Neural progenitor cell (in vitro differentiated cells): ENCODE measurements at places on chromosomes 2 and 18.

DNA sequence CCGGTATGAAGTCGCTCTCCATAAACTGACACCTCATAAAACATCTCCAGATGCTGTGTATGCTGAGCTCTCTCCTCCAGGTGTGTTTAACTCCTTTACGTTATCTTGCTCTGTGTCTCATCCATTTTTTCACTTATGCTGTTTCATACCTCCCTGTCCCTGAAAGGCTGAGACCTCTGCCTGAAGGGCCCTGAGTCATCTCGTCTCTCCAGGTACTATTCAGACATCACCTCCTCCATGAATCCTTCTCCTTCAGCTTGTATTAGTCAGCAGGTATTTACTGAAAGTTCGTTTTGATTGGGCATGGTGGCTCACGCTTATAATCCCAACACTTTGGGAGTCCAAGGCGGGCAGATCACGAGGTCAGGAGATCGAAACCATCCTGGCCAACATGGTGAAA is 244.5 kb upstream of the EPHA4 start:
- H3K4me3 ChIP-seq: no peak overlapping the region
- H3K27ac ChIP-seq: no peak overlapping the region
- no peaks in the 10 kb centered on the region for H3K36me3 ChIP-seq
- peaks cover 8% of the 10 kb centered on the region for H3K4me1 ChIP-seq

- H3K27ac ChIP-seq: no peak overlapping the region
- no peak for DNase-seq
- H3K4me1 ChIP-seq: no peaks in the 10 kb centered on the region
- H3K4me3 ChIP-seq: no peak overlapping the region
- H3K27me3 ChIP-seq: no peaks in the 10 kb centered on the region
- H3K36me3 ChIP-seq: no peaks in the 10 kb centered on the region
These were observed 156.8 kb downstream of the L3MBTL4 start for GRCh38 chr18:6257950-6258349.

- H3K4me1 ChIP-seq: no peaks in the 10 kb centered on the region
- H3K4me3 ChIP-seq: no peak overlapping the region
- no peaks in the 10 kb centered on the region for H3K27me3 ChIP-seq
- no peak overlapping the region for H3K27ac ChIP-seq
- DNase-seq: no peak
These were observed 1224.8 kb upstream of the ZEB2 start for GRCh38 chr2:145744541-145745386.

DNA sequence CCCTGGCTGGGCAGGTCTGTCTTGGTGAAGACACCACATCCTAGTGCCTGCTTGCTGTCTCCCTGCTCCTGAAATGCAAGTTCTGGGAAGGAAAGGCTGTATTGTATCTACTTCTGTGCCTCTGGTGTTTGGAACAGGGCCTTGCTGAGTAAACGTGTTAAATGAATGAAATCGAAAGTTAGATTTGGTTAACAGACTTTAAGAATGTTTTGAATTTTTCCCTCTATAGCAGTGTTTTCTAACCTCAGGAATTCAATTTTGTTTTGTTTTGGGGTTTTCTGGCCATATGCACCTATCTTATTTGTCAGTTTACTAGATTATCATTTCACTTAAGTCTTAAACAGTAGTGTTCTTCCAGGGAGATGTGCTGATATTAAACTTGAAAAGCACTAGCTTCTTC is 20.7 kb downstream of the FARP2 start:
- no peaks in the 10 kb centered on the region for H3K4me1 ChIP-seq
- no peaks in the 10 kb centered on the region for H3K27me3 ChIP-seq
- no peak for DNase-seq
- peaks cover 5% of the 10 kb centered on the region for H3K36me3 ChIP-seq
- no peak overlapping the region for H3K27ac ChIP-seq

DNA sequence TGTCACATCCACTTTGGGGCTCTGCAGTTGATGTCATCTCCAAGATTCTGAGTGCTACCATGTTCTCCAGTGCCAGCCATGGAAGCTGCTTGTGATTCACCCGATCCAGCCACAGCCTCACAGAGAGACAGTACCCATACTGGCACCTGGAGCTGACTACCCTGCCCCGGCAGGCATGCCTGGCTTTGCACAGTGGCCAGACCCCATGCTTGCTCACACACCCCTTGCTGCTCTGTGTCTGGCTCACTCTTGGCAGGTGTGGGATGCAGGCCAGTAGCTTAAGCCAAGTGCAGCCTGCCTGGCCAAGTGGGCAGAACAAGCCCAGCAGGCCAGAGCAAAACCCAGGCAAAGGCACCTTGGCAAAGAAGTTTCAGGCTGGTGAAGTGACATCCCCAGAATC is 828.4 kb upstream of the VRK2 start:
- no peak overlapping the region for H3K4me3 ChIP-seq
- no peak overlapping the region for H3K27ac ChIP-seq
- no peaks in the 10 kb centered on the region for H3K4me1 ChIP-seq
- H3K36me3 ChIP-seq: no peaks in the 10 kb centered on the region

GRCh38 chr18:34223164-34223892 is 1.4 kb downstream of the NOL4 start:
- H3K36me3 ChIP-seq: no peaks in the 10 kb centered on the region
- no peak overlapping the region for H3K27ac ChIP-seq
- peaks cover 71% of the 10 kb centered on the region for H3K27me3 ChIP-seq
- H3K4me3 ChIP-seq: peak overlapping the region; percentile 71
- H3K4me1 ChIP-seq: peaks cover 23% of the 10 kb centered on the region

DNA sequence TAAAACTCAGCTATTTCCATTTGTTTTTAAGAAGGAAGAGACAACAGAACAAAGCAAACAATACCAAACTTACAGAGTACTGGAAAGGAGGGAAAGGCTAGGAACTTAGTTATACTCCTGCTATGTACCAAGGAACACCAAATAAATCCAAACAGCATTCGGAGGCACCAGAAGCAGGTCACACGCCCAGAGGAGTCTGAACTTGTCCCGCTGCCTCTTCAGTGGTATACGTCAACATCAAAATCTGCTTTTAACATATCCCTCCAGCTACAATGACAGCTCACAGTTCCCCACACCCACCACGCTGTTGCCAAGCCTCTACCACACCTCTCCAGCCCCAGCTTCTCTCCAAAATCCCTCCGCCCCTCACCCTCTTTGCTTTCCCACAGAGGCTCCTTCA is 17.3 kb downstream of the C2orf76 start:
- H3K36me3 ChIP-seq: no peaks in the 10 kb centered on the region
- H3K4me3 ChIP-seq: no peak overlapping the region
- no peak overlapping the region for H3K27ac ChIP-seq
- H3K27me3 ChIP-seq: no peaks in the 10 kb centered on the region

- no peaks in the 10 kb centered on the region for H3K4me1 ChIP-seq
- no peak overlapping the region for H3K4me3 ChIP-seq
- H3K36me3 ChIP-seq: no peaks in the 10 kb centered on the region
These were observed 59.2 kb downstream of the IL1R2 start for GRCh38 chr2:102050854-102051391.

GRCh38 chr2:46135228-46135855 is 161.9 kb upstream of the EPAS1 start:
- H3K27me3 ChIP-seq: no peaks in the 10 kb centered on the region
- H3K27ac ChIP-seq: no peak overlapping the region
- no peak for DNase-seq
- peaks cover 6% of the 10 kb centered on the region for H3K4me1 ChIP-seq
- H3K4me3 ChIP-seq: no peak overlapping the region

DNA sequence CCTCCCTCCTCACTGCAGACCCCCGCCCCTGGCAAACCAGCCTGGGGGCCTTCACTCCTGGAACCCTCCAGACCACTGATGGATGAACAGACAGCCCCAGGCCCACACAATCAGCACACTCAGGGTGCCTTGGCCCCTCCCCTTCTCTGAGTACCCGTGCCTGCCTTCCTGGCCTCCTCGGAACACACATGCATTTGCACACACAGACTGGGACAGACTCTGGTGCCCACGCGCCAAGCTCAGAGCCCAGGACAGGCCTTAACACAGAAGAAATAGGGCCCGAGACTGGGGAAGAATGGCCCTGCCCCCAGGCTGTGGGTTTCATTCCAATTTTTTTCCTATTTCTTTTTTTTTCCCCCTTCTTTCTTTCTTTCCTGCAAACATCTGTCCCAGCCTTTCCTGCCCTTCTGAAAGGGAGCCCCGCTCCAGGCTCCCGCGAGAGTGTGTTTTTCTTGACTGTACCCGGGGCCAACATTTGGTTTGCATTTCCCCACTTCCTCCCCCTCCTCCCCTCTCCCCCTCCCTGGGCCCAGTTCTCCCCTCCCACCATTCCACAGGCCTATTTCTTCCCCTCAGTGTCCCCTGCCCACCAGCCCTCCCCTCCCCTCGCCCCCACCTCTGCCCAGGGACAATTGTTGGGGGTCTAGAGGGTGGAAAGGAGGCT is 618 bp upstream of the TNS1 start:
- no peaks in the 10 kb centered on the region for H3K36me3 ChIP-seq
- no peak for DNase-seq
- H3K4me3 ChIP-seq: no peak overlapping the region
- peaks cover 9% of the 10 kb centered on the region for H3K27me3 ChIP-seq
- peaks cover 22% of the 10 kb centered on the region for H3K4me1 ChIP-seq

- no peaks in the 10 kb centered on the region for H3K4me1 ChIP-seq
- no peak overlapping the region for H3K27ac ChIP-seq
- H3K4me3 ChIP-seq: no peak overlapping the region
- no peak for DNase-seq
- no peaks in the 10 kb centered on the region for H3K27me3 ChIP-seq
These were observed 126.2 kb downstream of the METTL8 start for GRCh38 chr2:171307560-171307959.

DNA sequence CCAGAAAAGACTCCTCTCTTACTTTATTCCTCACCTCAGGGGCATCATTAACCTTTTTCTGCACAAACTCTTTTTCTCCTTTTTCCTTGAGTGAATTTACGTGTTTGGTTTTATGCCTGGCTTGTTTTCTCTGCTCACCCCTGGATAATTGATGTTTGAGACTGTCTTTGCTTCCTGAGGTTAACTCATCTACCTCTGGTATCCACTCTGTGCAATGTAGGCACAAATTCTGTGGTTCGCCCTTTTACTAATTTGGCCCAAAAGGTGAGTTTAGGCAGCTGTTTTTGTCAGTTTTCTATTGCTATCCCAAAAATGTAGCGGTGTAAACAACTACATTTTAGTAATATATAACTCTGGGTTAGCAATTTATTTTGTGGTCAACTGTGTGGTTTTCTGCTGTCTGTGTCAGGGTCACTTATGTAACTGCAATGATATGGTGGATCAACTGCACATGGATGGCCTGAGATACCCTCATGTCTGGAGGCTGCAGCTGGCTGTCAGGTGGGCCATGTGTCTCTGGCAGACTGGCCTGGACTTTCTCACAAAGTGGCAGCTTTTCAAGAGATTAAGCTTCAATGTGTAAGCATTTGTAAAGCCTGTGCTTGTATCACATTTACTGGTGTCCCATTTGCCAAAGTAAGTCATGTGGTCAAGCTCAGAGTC is 329.7 kb downstream of the FSIP2 start:
- peaks cover 24% of the 10 kb centered on the region for H3K4me1 ChIP-seq
- no peak overlapping the region for H3K27ac ChIP-seq
- H3K4me3 ChIP-seq: no peak overlapping the region
- H3K36me3 ChIP-seq: no peaks in the 10 kb centered on the region
- peak; percentile 13 for DNase-seq

GRCh38 chr2:137748533-137748932 is 215.7 kb upstream of the HNMT start:
- H3K27me3 ChIP-seq: no peaks in the 10 kb centered on the region
- no peak overlapping the region for H3K27ac ChIP-seq
- no peak overlapping the region for H3K4me3 ChIP-seq
- no peak for DNase-seq

DNA sequence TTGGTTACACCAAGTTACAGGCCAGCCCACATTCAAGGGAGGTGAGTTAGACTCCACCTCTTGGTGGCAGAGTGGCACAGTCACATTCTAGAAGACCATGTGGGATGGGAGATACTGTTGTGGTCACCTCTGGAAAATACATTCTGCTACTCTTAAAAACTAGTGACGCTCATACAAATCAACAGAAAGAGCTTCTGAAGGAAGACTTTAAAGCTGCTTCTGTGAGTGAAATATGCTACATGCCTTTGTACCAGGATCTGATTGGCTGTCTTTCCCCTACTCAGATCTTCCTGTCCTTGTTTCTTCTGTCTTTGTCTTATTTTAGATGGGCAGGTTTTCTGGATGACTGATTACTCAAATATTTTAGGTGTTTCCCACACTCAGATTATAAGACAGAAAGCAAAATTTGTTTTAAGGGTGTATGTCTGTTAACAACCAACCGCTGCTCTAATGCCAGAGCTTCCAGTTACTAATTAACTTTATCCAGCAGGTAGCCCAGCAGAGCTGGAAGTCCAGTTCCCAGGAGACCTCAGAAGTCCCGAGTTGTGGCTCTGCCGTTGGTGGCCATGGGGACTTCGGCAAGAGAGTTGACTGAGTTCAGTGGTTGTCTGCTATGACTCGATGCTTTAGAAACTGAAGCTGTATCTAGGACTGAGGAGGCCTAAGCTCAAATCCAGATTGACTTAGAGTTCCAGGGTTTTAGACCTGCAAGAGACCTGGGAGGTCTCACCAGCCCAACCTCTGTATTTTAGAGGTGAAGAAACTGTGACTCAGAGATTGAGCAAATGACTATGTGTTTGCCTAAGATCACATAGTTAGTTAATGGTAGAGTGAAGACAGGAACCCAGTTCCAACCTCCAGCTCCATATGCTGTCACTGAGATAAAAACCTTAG is 7.4 kb downstream of the IL1R2 start:
- no peak overlapping the region for H3K27ac ChIP-seq
- no peak overlapping the region for H3K4me3 ChIP-seq
- H3K36me3 ChIP-seq: no peaks in the 10 kb centered on the region
- no peaks in the 10 kb centered on the region for H3K27me3 ChIP-seq
- DNase-seq: no peak

DNA sequence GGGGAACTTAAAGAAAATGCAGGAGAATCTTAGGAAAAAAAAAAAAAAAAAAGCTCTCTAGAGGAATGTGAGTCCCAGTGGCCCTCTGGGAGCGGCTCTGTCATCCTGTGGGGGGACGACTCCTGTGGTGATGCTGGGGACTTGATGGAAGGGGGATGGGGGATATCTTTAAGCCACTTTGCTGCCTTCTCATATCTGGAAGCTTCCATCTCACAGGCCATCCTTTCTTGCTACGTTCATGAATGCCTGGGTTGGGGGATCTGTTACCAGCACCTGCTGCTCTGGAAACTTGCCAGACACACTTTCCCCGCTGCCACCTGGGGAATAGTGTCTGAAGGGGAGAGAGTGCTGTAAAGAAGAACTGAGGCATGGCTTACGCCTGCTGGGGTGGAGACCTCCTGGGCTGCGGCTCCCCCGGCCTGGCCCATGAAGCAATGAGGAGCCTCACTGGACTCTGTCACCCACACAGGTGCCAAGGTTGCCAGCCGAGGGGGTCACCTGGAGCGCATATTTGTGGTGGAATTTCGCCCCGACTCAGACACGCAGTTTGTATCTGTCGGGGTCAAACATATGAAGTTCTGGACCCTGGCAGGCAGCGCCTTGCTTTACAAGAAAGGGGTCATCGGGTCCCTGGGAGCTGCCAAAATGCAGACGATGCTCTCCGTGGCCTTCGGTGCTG is 92.8 kb downstream of the RTN4 start:
- peak; percentile 63 for DNase-seq
- H3K4me3 ChIP-seq: no peak overlapping the region
- H3K27ac ChIP-seq: no peak overlapping the region
- H3K36me3 ChIP-seq: no peaks in the 10 kb centered on the region
- H3K27me3 ChIP-seq: no peaks in the 10 kb centered on the region

GRCh38 chr18:8910186-8910822 is 192.2 kb upstream of the NDUFV2 start:
- no peaks in the 10 kb centered on the region for H3K36me3 ChIP-seq
- no peak overlapping the region for H3K4me3 ChIP-seq
- no peak overlapping the region for H3K27ac ChIP-seq
- DNase-seq: no peak
- H3K4me1 ChIP-seq: no peaks in the 10 kb centered on the region

- no peak overlapping the region for H3K27ac ChIP-seq
- H3K4me1 ChIP-seq: peaks cover 11% of the 10 kb centered on the region
- DNase-seq: no peak
- H3K27me3 ChIP-seq: no peaks in the 10 kb centered on the region
These were observed 142.4 kb downstream of the NEDD4L start for GRCh38 chr18:58186258-58186948.
